ENCODE measurements at places on chromosomes 2 and 18.

DNA sequence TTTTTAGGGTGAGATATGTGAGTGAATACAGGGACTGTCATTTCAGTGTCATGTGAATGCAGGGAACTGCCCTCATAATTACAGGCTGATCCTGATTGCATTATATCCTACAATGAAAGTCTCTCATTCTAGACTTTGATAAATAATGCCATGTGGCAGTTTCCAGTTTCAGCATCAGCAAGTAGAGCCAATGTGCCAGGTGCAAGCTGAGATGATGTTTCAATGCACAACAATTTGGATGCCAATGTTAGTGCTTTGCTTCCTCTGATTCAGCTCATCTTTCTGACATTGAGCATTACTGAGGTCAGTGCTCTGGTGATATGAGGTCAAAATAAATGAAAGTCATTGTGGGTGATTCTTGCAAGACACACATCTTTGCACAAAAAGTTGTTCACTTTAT lies 63.7 kb upstream of the TFPI start:
- DNase-seq: no peak

DNA sequence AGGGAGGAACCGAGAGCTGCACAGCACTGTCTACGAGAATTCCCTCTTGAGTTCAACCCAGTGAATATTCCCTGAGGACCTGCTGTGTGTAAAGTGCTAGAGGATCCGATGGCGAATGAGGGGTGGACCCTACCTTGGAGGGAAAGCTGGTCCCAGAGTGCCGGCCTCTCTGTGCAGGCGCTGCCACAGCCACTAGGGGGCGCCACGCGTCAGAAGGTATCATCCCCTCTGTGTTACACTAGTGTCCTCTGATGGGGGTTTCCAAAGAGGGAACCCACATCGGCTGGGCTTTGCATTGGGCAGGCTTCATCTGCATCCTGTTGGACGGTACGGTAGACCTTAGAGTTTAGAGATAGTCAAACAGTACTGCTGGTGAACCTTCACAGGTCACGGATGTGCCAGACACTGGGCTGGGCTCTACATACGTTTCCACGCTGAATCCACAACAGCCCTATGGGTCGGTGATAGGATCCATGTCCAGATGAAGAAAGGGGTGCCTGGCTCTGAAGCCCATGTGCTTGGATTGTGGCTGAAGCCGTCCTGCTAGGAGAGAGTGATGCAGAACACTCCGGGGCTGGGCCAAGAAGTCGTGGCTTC lies 39.0 kb downstream of the COA5 start:
- peak; percentile 61 for DNase-seq

DNA sequence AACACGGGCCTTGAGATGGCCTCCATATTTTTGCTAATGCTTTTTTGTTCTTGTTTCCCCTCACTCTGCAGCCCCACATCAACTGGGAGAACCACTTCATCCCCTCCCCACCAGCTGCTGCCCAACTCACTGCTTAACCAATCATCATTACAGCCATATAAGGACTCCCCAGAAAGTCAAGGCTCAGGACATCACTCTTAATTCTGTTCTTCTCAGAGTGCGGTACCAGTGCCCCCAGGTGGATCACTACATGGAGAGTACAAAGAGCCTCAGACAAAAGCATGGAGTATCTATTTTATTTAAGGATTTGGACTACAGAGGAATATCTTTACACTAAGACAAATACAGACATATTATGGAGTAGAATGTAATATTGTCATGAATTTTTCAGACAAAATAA lies 340.6 kb downstream of the PAX3 start:
- no peak for DNase-seq

GRCh38 chr2:51153236-51153635 lies 121.3 kb upstream of the NRXN1 start:
- no peak for DNase-seq

DNA sequence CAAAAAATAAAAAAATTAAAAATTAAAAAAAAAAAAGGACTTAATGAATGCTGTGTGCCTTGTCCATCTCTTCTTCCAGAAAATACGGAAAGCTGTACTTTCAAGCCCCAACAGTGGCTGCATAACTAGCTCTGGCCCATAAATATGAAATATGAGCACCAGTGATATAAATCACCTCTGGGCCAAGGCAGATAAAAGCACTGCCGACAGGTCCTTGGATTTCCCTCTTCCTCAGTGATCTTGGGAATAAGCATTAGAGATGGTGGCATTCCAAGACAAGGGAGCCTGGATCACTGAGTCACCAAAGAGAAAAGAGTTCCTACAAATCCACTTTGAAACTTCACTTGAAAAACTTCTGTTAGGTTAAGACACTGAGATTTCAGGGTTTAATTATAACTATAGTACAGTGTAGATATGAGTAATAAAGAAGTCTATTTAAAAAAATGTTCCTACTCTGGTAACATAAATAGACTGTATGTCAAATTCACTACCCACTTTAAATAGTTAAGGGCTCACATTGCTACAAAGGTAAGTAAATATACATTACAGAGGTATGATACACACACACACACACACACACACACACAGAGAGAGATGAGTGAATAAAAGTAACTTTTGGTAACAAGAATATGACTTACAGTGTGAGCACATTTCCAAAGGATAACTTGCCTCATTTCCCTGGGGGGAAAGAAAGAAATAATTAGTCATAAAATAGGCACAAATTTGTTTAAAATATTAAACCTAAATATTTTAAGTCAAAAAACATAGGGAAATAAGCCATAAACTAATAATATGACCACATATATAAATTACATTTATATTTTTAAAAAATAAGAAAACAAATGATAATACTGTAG lies 35.6 kb downstream of the PPP3R1 start:
- no peak for DNase-seq

DNA sequence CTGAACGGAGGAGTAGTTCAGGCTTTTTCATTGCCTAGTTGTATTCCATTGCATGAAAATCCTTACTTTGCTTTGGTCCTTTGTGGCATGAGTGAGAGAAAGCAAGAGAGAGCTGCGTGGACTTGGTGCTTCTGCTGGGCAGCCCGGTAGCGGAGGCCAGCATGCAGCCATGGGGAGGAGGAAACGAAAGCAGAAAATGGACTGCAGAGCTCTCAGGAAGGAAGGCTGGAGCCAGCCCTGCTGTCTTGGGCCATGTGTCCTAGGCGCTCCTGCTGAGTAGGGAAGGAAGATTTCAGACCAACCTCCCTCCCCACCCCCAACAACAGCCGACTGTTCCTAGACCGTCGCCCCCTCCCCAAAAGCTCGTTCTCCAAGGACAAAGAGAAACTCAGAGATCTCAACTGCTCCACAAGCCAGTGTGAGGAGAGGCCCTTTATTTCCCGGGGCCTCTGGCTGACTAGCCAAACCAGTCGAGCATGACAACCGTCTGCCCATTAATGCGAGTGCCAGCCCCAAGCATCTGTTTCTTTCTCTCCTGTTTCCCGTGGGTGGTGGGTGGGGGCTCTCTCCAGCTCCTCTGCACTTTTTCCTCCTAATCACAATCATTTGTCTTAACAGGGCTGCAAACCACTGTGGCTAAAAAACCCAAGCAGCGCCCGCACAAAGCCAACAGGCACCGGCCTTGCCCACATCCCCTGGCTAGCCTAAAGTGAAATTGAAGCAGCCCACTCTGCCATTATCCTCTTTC lies 66.8 kb upstream of the FZD7 start:
- no peak for DNase-seq

All from stimulated activated CD8-positive, alpha-beta memory T cell treated with anti-CD3 and anti-CD28 coated beads, Interleukin-7, amount 100 ng/mL, for 24 hours (primary cell).